ENCODE measurements at places on chromosomes 1 and 21. TPM values are rescaled to one million over a fixed set of nuclear protein-coding genes. Genes with fewer than 3 reads are reported as not detected.

MCOLN2 gene
- not detected for total RNA-seq

FNDC10 gene
- total RNA-seq: 2.3 TPM

NPPA gene
- not detected for total RNA-seq

G0S2 gene
- total RNA-seq: 1.9 TPM
